ENCODE measurements at places on chromosomes 11 and 22.

- no peak for DNase-seq
These were observed 906 bp upstream of the NAA40 start for GRCh38 chr11:63937713-63938478.

DNA sequence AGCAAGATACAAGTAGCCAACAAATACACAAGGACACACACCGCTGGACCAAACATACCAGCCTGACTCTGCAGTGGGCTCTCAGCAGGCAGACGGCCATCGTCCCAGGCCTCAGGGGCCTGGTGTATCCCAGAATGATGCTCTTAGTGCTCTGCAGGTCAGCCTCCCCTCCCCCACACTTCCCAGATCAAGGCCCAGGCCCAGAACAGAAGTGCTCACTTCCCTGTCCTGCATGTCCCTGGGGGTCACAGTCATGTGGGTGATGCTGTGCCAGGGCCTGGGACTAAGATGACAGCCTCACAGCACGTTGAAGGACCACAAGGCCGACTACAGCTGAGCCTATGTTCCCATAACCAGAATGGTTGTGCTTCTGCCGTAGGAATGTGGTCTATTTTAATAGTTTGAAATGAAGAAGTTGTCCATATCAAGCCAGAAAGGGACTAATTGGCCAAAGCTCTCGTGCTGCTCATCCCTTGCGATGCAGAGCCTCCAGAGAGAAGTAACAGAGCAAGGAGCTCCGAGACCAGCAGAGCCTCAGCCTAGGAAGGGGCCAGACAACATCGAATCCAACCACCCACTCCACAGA lies 48.6 kb downstream of the GAB4 start:
- no peak for DNase-seq

- DNase-seq: no peak
These were observed 1.0 kb downstream of the NLRP14 start for GRCh38 chr11:7021318-7021717.

DNA sequence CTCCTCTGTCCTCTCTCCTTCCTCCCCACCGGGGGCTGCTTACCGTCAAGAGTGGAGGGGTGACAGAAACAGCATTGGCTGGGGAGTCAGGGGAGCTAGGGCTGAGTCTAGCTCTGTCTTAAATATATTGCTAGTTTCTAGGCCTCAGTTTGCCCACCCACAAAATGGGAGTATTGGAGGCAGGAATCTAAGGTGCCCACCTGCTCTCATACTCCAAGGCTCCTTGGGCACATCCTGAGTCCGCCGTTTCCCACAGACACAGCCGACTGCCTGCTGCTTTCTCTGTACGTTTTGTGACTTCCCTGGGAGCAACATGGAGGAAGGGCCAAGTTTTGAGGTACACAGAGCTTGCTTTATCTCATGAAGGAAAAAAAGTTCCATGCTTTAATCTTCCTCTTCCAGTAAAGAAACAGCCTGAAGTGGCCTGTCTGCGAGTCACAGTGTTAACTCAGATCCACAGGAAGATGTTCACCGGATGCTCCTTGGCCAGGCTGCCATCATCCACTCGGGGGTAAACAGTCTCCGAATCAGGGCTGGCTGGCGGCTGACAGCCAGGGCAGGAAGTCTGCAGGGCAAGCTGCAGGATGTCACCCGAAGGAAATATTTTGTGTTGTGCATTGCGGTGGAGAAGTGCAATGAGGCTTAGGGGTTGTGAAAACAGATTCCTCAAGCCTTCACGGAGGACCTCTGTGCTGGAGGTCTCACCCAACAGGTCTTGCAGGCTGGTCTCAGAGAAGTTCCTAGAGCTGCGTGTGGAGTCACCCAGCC lies 11.0 kb upstream of the CERK start:
- DNase-seq: peak; percentile 49

DNA sequence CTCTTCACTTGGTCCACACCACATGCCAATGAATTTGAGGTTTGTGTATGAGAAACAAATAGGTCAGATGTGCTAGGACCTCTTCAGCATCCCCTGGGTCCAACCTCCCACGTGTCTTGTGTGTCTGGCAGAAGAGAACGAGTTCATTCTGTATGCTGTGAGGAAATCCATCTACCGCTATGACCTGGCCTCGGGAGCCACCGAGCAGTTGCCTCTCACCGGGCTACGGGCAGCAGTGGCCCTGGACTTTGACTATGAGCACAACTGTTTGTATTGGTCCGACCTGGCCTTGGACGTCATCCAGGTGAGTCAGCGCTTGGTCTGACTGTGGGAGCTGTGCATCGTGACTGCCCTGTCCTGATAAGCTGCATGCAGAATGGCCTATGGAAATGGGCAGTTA lies 101.0 kb upstream of the SORL1-AS1 start:
- DNase-seq: peak; percentile 7

GRCh38 chr11:45156741-45157140 lies 10.3 kb downstream of the PRDM11 start:
- DNase-seq: no peak

DNA sequence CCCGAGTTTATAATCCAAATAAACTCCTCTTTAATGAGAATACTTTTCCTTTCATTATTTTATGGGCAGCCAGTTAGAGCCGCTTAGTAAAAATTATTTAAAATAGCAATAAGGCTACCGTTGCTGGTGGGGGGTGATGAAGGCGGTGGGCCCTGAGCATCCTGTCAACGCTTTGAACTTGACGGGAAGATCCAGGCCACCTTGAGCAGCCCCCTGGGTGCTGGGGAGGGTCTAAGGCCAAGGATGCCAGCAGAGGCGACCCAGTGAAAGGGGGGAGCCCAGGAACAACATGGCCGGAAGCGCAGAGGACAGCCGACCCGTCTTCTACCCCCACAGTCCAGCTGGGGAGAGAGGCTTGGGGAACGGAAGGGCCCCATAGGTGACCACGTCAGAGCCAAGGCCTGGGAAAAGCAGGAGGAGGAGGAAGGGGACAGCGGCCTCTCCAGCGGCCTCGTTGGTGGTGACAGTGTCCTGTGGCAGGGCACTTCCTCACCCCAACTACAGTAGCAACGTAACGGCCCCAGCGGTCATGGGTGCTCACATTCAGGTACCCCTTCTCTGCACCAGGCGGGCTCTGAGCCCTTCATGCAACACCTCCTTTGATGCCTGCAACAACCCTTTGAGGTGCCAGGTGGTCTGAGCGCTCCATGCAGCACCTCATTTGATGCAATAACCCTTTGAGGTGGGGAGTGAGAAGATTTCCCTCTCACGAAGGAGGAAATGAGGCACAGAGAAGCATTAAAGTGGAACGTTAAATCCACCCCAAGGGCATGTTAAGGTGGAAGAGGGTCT lies 695.3 kb downstream of the TBC1D22A start:
- no peak for DNase-seq
